Hepatic stellate cell (primary cell): ENCODE measurements at places on chromosomes 2 and 18.

DNA sequence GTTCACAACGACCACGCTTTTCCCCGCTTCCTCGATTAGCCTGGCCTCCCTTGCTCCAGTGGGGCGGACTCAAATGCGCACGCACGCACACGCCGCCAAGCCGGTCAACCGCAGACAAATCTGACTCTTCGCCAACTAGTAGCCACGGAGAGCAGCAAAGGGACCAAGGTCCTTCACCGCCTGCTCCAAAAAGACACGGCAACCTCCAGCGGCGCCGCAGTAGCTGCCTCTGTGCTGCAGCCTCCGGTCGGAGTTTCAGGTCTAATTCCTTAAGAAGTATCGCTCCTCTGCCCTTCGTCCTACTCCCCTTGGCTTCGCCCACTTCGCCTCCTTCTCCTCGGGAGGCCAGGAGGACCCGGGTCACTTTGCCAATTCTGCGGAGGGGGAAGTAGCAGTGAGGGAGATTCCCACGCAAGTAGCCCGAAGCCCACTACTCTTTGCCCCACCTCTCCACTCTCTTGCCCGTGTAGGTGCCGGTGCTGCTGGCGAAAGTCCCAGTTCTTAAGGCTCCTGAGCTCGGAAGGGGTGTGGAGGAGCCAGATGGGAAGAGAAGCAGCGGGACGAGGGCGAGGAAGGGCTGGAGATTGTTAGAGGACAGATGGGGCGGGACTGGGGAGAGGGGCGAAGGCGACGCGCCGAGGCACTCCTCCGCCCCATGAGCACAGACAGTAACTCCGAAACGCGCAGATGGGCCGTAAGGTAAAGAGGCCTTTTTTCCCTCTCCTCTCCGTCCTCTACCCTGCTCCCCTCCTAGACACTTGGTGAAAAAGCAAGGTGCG, 615 bp downstream of the AKAIN1 start:
- no peak for DNase-seq

- no peak for DNase-seq
These were observed 745.0 kb upstream of the ACVR2A start for GRCh38 chr2:147099845-147100244.

- no peak for DNase-seq
These were observed 57.0 kb upstream of the HDAC4 start for GRCh38 chr2:239457586-239458445.

GRCh38 chr2:231099918-231100317, 24.9 kb downstream of the HTR2B start:
- no peak for DNase-seq

DNA sequence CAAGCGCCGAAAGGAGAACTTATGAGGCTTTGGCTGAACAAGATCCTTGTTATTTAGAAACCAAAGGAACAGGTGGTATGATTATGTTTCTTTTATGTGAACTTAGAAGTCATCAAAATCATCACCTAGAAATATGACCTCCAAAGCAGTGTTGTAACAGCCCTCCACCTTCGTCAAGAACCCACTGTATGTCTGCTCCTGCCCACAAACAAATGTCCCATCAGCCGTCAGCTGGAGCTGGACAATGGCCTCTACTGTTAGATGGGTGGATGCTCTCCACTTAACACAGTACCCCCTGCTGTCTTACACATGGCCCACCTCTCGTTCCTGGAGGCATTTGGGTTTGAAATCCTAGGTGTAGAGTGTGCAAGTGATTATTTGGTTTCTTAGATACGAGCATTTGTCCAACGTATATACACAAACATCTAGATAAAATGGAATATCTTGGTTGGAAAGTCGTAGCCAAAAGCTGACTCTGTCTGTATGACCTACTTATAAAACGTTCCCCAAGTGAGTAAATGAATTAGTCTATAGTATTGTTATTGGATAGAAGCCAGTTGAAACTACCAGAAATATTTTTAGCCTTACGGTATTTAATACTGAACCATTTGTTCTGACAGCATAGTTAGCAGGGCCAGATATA, 113.0 kb downstream of the CRIM1 start:
- DNase-seq, result no peak

DNA sequence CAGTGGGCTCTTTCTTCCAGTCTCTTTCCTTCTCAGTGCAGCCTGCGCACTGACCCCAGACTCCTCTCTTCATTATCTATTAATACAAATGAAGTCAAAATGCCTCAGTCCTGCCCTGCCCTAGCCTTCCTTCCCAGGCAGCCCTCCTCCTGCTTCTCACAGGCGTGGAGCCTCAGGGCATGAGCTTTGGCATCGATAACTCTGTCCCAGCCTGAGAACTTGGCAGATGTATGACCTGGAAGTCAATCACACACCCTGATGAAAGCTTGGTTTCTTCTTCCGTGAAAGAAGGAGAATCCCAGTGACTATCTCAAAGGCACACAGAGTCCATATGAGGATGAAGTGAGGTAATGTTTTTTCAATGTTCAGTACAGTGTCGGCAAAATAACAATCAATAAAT, 600.7 kb upstream of the ID2 start:
- DNase-seq, result no peak

DNA sequence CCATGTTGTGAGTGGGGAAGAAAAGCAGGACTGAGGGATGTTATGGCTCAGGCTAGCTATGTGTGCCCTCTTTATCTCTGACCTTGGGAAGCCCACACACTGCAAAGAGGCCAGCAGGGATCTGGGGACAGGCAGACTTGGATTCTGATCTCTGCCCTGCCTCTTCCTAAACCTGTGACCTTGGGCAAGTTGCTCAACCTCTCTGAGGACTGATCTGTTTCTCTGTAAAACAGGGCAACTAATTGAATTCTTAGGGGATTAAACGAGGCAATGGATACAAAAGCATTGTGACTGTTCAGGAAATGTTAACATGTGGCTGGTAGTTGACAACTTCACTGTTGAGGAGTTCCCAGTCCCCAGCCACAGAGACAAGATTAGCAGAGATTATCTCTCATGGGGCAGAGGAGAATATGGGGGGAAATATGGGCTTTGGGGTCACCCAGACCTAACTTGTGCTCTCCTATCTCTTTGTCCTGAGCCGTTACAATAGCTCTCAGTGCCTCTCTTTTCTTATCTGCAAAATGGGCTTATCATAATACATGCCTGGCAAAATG, 184.7 kb upstream of the GLI2 start:
- DNase-seq, result no peak

GRCh38 chr2:132760405-132760804, 90.4 kb upstream of the LYPD1 start:
- no peak for DNase-seq

DNA sequence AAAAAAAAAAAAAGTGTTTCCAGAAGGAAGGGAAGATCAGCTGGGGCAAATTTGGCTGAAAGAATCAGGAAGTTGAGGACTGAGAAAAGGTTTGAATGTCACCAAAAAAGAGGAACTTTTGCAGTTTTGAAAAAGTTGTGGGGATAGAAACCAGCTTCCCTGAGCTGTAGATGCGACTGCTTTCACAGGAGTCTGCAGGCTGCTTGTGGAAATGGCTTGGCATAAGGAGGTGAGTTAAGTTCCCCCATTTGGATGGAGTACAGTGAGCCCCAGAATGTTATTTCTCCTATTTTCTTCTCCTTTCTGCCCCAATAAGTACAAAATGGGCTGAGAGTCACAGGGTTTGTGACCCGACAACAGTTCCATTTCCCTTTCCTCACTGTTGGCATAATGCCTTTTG, 16.5 kb upstream of the ME2 start:
- DNase-seq, result no peak

DNA sequence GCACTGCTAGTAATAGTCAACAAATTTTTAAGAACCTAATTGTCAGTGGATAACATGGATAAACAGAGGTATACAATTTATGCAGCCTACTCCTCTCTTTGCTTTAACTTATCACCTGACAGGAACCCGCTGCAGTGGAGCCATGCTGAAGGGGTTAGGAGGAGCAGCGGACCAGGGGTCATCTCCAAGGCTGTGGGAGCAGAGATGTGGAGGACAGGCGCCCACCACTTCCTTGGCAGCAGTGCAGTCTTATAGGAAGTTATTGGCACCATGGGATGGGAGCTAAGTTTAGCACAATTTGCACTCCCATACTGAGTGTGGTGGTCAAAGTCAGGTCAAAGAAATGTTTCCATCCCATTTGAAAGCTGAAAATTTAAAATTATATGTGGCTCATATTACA, 35.6 kb downstream of the HDLBP start:
- no peak for DNase-seq

DNA sequence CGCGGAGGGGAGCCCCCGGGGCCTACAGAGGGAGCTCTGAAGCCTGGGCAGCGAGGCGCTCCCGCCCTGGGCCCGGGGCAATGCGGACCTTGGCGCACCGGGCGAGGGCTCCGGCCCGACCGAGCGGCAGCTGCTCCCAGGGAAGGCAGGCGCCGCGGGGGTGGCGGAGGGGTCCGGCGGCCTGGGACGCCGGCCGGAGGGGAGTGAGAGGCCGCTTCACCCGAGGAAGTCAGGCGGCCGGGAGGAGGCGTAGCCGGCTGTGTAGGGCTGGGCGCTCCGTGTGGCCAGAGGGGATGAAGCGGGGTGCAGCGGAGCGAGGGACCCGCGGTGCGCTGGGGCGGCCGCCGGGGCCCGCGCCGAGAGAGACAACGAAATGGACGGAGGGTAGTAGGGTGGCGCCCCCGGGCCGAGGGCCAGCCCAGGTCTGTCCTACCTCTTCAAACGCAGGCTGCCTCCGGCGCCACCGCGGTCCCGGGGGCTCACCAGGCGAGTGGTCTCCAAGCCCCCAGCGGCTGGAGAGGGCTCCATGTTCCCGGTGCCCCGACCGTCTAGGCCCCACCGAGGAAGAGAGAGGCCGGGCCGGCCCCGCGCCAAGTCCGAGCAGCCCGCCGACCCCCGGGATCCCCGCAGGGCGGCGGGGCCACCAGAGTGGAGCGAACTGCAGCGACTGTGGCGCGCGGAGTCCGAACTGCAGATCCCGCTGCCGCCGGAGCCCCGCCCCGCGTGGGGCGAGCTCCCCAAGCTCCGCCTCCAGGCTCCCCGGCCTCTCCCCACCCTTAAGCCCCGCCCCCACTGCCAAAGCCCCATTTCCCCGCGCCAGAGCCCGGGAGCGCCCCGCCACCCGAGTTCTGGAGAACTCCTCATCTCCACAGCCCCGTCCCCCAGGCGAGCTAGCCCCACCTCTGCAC, at the start of gene SLC30A3:
Gene SLC30A3 (minus strand): TSS at position 669 of the 908 bp plus-strand sequence. CDS start 141 bp downstream, at position 528.
- DNase-seq, result peak; percentile 81

DNA sequence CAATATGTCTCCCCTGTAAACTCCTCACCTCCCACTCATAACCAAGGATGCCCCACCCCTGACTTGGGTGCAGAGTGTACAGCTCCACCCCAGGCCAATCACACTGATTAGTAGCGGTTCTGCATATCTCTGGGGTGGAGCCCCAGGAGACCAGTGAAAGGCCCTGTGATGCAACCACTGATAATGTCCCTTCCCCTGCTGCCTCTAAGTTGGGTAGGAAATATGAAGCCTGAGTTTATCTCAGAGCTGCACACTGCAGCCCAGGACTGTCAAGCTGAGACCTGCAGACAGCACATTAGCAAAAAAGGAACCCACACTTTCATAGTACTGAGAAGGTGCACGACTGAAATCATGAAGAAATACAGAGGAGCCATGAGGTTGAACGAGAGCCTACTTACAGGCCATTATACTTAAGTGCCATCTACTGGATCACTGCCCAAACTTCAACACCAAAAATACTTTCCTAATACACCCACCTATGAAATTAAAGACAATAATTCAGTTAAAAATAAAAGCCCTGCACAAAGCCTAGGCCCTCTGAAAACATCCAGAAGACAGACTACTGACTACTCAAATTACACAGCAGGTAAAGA, 455.4 kb upstream of the LRRTM4 start:
- DNase-seq, result no peak

GRCh38 chr2:222194669-222195068, 104.1 kb downstream of the PAX3 start:
- no peak for DNase-seq

- DNase-seq, result no peak
These were observed 20.0 kb upstream of the SLC8A1 start for GRCh38 chr2:40471866-40472265.

DNA sequence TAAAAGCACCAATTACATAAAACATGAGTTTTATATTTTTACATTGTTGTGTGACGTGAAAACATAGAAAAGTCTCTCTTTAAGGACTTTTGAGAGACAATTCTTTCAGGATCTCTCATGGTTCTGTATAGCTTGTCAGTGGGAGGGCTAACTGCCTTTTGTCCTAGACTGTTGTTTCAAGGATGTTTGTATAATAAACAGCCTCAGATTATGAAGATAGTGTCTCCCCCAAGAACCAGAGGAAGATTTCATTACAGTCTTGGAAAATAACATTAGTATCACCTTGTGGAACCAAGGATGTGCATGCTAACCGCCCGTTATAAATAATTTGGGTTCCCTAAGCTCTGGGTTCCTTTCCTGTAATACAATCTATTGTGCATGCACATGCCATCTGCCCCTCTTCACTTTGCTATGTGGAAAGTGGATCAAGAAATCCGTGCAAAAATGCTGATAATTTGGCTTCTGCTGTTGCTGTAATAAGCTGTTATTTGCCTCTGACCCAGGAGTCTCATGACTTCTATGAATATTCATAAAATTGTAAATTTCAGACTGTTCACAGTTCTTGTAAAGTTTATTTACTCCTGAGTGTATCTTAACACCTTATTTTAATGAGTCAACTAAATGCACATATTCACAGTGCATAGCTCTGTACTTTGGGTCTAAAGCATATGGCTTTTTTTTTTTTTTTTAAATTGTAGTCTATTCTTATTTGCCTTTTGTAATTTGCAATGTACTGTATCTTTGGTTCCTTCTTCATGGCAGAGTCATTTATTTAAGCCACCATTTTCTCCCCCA, 265.5 kb downstream of the PTH2R start:
- no peak for DNase-seq

- no peak for DNase-seq
These were observed 80.5 kb upstream of the OTOF start for GRCh38 chr2:26558271-26559043.

GRCh38 chr2:10968176-10968575, 56.4 kb downstream of the KCNF1 start:
- DNase-seq, result no peak

DNA sequence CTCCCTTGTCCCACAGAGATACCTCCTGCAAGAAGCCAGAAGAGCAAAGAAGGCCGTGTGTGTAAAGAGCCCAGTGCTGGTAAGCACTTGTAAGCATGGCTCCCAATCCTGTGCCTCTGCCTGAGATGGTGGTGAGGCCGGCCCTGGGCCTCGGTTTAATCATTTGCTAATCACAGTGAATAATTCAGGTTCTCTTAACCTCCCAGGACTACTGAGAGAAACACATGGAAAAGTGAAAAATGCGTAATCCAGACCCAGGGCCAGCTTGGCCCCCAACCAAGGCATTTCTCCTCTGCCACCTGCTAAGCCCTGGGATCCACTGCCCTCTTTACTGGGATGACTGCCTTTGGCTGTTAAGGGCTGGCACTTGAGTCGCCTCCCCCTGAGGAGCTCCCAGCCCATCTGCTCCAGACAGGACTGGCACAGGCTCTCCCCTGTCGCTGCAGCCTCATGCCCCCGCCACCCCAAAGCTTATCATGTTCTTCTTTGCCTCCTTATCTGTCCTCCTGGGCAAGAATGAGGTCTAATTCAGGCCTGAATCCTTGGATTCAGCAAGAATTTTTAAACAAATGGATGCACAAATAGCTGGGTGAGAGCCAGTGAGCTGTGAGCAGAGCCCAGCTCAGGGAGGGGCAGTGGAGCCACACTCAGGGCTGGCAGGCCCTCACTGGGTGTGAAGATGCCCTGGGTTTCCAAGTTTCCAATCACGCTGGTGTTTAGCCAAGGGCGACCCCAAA, 193.9 kb upstream of the HS6ST1 start:
- no peak for DNase-seq
